ENCODE measurements at places on chromosomes 6 and 20. TPM values are rescaled to one million over a fixed set of nuclear protein-coding genes. Genes with fewer than 3 reads are reported as not detected.

DNA sequence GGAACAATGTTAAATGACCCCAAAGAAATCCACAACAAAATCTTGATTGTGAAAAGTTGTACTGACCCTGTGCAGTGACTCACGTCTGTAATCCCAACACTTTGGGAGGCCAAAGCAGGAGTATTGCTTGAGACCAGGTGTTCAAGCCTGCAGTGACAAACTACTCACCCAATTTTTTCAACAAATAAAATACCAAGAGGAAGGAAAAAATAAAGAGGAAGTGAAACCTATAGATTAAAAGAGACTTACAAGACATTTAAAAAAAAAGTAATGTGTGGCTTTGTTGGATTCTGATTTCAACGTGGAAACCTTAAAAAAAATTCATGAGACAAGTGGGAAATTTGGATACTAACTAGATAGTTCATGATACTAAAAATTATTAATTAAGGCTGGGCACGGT is 31.9 kb downstream of the GINS1 start:
- no peak for DNase-seq

- DNase-seq, result no peak
These were observed 270.7 kb downstream of the SOX4 start for GRCh38 chr6:21864206-21864605.

DNA sequence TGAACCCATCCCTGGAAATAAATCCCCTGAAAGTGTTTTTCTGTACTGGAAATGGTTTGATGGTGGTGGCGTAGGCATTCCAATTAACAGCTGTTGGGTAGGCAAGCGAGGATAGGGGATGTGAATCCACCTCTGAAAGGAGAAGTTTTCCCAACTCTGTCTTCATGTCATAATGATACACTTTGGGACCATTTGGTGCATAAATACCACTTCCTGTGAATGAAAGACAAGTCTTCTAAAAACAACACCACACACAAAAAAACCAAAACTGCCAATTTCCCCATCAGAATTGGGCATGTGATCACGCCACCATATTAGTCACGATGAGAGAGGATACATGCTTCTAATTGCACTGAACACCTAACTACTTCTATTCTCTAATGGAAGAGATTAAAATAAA is 6.4 kb downstream of the VNN2 start:
- DNase-seq, result no peak

- no peak for DNase-seq
These were observed 88.9 kb downstream of the SLC16A10 start for GRCh38 chr6:111176038-111176759.

DNA sequence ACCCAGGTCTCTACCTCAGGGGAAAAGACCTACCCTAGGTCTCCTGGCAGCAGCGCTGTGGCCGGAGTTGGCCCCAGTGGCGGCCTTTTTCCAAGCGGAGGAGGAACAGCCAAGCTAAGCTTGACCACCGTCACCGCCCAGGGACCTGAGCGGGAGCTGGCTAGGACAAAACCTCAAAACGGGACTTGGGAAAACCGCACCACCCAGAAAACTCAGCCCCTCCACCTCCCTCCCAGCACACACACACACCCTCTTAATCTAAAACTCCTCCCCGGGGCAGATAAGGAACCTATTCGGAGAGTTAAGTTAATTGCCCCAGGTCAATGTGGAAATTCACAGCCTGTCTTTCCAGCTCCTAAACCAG is 2.7 kb upstream of the TRERF1 start:
- peak; percentile 61 for DNase-seq

GRCh38 chr6:122736163-122736562 is 43.4 kb upstream of the FABP7 start:
- no peak for DNase-seq

- no peak for DNase-seq
These were observed 79.3 kb downstream of the INSM1 start for GRCh38 chr20:20447196-20447595.

DNA sequence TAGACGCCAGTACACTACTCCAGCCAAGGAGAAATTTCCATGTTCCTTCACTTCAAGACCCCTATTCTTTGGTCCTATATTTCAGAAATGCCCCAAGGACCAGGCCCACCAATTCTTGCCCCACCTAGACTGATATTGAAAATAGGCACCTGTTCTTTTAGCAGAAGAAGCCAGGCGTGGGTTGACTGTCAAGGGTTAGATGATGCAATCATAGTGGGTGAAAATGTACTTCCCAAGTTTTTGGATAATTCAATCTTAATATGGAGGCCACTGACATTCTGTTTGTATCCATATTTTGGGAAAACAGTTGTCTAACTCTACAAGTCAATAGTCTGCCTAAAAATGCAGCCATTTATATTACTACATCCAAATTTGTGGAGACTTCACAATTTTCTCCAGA is 21.0 kb upstream of the SNAP91 start:
- DNase-seq, result no peak

DNA sequence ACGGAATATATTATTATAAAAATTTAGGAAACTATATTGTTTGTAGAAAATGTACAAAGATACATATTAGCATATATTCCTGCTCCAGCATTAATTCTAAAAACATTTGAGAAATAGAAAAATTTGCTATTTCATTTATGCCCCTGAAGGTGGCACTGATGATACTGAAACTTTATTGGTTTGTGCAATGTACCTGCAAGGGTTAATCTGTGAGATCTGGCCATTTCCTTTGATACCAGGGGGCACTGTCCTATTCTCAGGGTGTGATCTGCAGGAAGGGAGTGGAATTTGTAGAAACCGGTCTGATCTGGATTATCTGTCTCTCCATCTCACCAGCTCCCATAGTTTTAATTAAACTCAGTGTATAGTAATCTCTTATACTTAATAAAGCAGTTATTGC is 625.1 kb upstream of the IMPG1 start:
- no peak for DNase-seq

DNA sequence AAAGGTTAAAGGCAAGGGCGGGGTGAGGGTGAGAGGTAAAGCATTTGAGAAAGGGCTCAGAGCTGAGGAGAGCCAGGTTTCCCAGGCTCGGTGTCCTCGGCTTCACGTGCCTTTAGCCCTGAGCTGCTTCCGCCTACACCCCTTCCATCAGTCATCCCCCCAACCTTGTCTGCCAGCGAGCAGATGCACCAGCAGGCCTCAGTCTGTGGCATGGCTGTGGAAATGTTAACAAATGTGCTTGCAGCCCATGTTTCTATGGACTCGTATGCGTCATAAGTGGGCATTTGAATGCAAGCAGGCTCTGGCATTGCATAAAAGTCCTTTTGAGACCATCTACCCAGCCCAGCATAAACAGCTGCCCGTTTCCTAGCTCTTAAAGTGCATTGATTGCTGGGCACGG is 88.8 kb downstream of the SYNJ2 start:
- no peak for DNase-seq

GRCh38 chr6:129709196-129709768 is 695 bp downstream of the ARHGAP18 start:
- DNase-seq, result peak; percentile 67

GRCh38 chr6:16766043-16766536 is 4.8 kb upstream of the ATXN1 start:
- no peak for DNase-seq

DNA sequence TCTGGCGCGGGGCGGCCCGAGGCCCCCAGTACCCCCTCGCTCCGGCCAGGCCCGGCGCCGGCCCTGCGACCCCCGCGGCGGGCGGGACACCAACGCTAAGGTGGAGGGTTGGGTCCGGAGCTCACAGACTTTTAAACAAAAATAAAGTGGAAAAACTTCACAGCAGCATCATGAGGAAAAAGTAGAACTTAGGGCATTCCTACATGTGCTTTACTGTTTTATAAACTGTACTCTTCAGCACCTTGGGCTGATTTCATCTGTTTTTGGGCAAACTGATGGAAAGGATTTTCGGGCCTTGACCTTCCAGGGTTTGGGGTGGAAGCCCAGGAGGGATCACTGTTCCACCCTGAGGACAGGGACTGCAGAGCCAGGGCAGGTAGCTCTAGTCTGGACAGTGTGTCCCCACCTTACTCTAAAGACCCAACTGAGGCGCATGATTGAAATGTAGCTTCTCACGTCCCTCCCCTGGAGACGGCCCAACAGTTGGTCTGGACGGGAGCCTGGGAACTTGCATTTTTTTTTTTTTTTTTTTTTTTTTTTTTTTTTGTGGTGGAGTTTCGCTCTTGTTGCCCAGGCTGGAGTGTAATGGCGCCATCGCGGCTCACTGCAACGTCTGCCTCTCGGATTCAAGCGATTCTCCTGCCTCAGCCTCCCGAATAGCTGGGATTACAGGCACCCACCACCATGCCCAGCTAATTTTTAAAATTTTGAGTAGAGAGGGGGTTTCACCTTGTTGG is 740 bp downstream of the NELFCD start:
- no peak for DNase-seq

DNA sequence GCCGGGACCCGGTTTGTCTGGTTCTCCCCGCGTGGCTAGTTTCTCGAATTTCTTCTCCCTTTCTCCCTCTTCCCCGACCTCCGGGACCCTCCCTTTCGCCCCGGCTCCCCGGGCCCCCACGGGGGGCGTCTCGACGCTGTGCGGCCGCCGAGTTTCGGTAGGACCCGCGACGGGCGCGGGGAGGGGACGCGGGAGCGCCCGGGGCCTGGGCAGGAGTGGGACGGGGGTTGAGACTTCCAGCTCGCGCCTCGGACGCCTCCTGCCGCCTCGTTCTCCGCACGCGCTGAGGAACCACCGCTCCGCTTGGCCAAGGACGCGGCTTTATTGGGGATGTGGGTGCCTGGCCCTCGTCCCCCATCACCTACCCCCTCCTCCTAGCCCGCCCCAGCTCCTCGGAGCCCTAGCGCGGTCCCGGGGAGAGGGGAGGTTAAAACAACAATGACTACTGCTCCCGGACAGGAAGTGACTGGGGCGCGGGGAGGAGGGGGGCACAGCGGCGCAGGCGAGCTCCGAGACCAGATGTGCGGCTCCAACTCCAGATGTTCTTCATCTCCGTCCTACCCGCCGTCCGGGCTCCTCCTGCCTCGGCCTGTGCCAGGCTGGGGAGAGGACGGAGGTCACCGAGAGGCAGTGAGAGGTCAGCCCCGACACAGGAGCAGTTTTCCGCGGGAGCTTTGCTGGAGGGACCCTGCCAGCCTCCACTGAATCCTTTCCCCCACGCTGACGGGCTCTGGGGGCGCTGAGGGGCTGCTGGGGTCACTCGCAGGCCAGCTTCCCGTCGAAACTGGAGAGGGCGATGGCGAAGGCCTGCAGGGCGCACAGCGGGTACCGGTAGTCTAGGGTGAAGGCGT is 917 bp upstream of the TEAD3 start:
- peak; percentile 54 for DNase-seq

DNA sequence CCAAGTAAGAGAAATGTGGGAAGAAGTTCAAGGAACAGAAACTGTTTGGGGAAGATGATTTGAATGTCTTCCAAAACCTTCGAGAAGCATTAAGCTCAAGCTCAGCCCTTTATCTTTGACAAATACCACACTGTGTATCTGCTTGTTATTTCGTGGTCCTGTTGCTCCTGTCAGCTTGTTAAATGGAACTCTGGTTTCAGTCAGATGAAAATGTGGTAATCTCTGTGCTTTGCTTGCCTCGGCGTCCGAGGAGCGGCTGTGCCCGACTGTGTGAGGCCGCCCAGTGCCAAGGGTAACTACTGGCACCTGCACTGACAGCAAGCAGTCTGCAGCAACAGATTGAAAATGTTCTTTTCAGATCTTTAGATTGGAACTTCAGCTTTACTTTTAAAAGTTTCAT is 577.9 kb upstream of the FLRT3 start:
- DNase-seq, result no peak

GRCh38 chr6:107877968-107878367 is 53.9 kb upstream of the SCML4 start:
- DNase-seq, result no peak

- DNase-seq, result no peak
These were observed 21.5 kb upstream of the TAF4 start for GRCh38 chr20:62087227-62087626.

DNA sequence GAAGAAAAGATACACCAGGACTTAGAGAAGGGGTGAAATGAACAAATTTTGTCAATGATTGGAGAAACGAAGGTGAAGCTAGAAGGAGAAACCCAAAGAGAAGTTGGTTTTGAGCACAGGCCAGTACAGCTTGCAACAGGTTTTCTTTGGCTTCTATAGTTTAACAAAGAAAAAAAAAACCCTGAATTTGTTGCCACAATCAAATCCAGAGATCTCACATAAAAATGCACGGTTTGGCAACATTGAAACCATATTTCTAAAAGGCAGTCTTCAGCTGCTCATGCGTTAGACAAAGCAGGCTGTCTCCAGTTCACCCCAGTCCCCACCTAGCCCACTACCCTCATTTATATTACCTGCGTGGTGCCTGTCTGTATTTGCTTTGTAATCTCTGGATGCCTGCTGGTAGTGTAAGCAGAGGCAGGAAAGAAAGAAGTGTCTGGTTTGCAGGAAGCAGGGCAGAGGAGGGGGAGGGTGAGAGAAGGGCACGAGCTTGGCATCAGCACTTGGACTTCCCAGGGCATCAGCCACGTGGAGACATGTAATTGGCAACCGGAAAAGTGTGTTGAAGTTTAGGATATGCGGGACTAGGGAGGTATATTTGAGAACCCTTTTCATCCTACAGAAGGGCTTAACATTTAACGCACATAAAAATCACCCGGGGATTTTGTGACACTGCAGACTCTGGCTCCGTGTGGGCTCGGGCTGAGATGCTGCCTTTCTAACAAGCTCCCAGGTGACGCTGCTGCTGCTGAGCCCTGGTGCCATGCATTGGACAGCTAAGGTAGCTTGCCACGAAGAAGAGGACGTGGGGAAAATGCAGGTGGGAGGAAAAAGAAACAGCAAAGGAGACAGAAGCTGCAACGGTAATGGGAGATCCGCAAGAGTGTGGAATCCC is 14.4 kb downstream of the PFDN4 start:
- peak; percentile 59 for DNase-seq

- peak; percentile 17 for DNase-seq
These were observed 807.5 kb upstream of the FLRT3 start for GRCh38 chr20:15144916-15145315.

- DNase-seq, result peak; percentile 20
These were observed 567 bp upstream of the CTCFL start for GRCh38 chr20:57525328-57526086.

DNA sequence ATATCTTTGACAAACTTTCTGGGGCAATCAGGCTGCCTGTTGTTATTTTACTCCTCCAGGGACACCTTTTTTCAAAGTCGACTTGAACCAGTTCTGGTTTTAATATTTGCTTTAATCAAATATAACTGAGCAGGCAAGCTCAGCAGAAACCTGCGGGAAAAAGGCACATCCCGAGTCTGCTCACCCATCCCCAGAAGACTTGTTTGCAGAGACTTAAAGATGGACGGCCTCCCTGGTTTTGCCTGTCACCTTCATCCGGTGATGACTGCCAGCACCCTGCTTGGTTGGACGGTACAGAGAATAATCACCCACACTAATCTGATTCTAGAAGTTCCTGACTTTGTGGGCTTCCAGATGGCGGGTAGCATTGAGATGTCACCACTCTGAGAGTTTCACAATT is 36.8 kb downstream of the PPP1R3G start:
- no peak for DNase-seq

- no peak for DNase-seq
These were observed 21.1 kb upstream of the THBS2 start for GRCh38 chr6:169274781-169275180.

GRCh38 chr6:107666084-107666980 is 157.8 kb downstream of the SCML4 start:
- no peak for DNase-seq

- peak; percentile 92 for DNase-seq
These were observed 602 bp downstream of the PPP1R11 start for GRCh38 chr6:30067460-30068139.

CTCFL gene
- total RNA-seq, result 24.8 TPM

C6orf52 gene
- 14.3 TPM for total RNA-seq

XKR7 gene
- 0.25 TPM for total RNA-seq

EFHC1 gene
- total RNA-seq, result 62.9 TPM

PTK6 gene
- not detected for total RNA-seq

MEP1A gene
- total RNA-seq, result 0.63 TPM

DDO gene
- 0.19 TPM for total RNA-seq

GABRR1 gene
- 3.0 TPM for total RNA-seq

OR11A1 gene
- total RNA-seq, result 0.71 TPM

ZKSCAN4 gene
- total RNA-seq, result 7.2 TPM

Measured in testis (tissue), 5 donors.